Memory B cell (primary cell): ENCODE measurements at places on chromosomes 11 and 22.

GRCh38 chr11:131178020-131178419 is 192.4 kb upstream of the NTM start:
- no peak for DNase-seq

DNA sequence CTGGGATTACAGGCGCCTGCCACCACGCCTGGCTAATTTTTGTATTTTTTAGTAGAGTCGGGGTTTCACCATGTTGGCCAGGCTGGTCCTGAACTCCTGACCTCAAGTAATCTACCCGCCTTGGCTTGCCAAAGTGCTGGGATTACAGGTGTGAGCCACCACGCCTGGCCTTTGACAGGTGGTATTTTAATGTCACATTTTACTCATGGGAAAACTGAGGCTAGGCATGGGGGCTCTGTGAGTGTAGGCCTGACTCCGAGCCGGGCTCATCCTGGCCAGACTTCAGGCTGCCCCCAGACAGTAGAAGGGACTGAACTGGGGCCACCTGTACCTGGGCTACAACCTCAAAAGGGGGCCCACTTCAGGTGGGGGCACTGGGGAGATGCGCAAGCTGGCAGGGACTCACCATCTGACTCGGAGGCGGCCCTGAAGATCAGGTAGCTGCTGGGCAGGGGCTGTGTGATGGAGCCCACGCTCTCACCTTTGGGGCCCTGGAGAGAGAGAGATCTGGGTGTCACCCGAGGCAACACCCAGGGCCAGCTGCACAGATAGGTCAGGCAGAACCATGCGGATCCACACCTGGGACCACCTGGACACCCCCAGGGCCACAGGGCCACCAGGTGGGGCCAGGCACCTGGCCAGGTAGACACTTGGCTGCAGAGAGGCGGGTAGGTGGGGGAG is 45.8 kb downstream of the OSBPL5 start:
- no peak for DNase-seq

DNA sequence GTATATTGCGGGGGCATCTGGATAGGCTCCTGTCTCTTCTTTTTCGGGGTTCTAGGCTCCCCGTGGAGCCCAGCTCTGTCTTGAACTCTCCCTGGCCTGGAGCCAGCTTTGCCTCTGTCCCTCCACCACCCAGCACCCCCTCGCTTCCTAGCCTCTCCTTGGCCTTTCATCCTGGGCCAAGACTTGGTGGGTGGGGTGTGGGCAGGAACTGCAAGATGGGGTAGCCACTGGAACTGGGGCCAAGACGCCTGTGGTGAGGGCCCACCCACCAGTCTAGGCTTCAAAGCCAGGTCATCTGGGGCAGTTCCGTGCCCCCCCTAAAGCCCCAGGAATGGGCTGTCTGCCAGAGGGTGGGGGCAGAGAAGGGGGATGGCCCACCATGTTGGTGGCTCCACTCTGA is 1.7 kb upstream of the CRYBB1 start:
- no peak for DNase-seq

GRCh38 chr11:125092669-125093068 is 18.8 kb downstream of the TMEM218 start:
- no peak for DNase-seq

- DNase-seq: no peak
Measured at GRCh38 chr22:26197425-26197824, 28.2 kb downstream of the SEZ6L start.

GRCh38 chr11:69880826-69881445 is 61.7 kb upstream of the FGF3 start:
- no peak for DNase-seq

GRCh38 chr11:82117362-82117761 is 616.3 kb downstream of the FAM181B start:
- no peak for DNase-seq

GRCh38 chr22:41444360-41445128 is 2.1 kb downstream of the TOB2 start:
- DNase-seq: peak; percentile 58

DNA sequence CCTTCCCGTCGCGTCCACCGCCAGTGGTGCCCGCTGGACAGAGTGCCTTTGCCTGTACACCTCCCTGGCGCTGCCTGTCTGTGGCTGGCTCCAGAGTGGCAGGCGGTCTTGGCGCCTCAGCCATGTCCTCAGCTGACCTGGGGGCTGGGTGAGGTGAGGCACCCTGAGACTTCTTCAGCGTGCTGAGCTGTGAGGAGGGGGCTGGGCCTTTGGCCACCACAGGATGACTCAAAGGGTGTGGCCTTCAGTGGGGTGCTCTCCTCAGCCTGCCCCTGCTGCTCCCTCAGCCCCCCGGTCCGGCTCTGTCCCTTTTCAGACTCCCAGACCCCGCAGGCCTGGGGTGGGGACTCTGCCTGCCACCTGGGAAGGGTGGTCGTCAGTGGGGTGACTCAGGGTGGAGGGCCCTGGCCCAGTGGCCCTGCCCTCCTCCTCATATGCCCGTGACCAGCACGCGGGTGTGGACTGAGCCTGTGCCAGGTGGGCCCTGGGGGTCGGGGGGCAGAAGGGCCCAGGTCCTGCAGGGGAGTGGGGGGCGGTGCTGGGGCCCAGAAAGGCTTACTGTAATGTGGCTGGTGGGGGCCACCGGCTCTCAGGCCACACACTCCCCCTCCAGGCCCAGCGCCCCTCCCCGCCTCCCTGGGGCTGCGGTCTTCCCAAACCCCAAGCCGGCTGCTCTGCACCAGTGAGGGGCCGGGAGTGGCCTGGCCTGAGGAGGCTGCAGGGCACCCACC is 15.9 kb downstream of the CRELD2 start:
- DNase-seq: no peak

- DNase-seq: no peak
Measured at GRCh38 chr11:19725379-19726079, 12.9 kb downstream of the NAV2 start.

DNA sequence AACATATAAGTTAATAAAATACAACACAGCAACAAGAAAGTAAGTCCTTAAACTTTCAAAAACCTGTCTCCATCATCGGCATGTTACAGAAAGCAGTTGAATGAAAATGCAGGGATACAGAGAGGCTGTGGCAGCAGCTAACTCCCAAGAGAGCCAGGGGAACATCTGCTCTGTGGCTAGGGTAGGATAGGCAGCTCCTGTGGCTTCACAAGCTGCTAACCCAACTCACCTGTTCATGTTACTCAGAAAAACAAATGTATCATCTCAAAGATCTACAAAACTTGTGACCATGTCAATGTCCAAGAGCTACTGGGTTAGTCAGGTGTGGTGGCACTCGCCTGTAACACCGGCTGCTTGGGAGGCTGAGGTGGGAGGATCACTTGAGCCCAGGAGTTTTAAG is 15.2 kb upstream of the PLAAT3 start:
- DNase-seq: no peak

- DNase-seq: no peak
Measured at GRCh38 chr11:76131671-76132631, 74.4 kb downstream of the WNT11 start.
